Activated CD4-positive, alpha-beta T cell treated with anti-CD3 and anti-CD28 coated beads for 4 hours (primary cell): ENCODE measurements at places on chromosomes 12 and 14.

DNA sequence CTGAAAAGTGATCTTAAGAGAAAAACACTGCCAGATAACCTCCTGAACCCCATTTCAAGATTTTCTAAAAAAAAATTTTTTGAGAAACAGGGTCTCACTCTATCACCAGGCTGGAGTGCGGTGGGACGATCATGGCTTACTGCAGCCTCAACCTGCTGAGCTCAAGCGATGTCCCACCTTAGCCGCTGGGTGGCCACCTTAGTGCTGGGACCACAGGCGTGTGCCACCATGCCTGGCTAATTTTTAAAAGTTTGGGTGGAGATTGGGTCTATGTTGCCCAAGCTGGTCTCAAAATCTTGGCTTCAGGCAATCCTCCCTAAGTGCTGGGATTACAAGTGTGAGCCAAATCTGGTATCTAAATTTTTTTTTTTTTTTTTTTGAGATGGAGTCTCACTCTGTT, 3.4 kb downstream of the PNMA1 start:
- no peak for DNase-seq

- no peak for DNase-seq
Measured at GRCh38 chr12:42128327-42128726, 16.3 kb downstream of the GXYLT1 start.

GRCh38 chr12:75891072-75891471, 140.5 kb downstream of the PHLDA1 start:
- DNase-seq = no peak

- DNase-seq = no peak
Measured at GRCh38 chr12:89225808-89226411, 126.4 kb downstream of the DUSP6 start.

GRCh38 chr14:64983439-64984310, 3.0 kb upstream of the FNTB start:
- peak; percentile 39 for DNase-seq

DNA sequence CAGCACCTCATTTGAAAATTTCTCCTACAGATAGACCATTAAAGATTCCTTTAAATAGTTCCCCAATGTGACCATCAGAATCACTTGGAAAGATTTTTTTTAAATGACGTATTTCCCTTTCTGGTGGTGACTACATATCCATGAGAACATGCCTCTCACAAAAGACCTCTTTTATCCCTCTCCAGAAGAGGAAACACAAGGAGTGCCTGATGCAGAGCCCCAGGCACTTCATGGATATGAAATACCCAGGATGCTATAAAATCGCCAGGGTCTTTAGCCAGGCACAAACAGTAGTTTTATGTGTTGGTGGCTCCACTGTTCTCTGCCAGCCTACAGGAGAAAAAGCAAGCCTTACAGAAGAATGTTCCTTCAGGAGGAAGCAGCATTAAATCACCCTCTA, 97.1 kb downstream of the ETNK1 start:
- no peak for DNase-seq

- no peak for DNase-seq
Measured at GRCh38 chr12:62882696-62883095, 52.3 kb downstream of the PPM1H start.
